Cardiac fibroblast (primary cell): ENCODE measurements at places on chromosomes 4 and X.
A peak's percentile ranks its signal among the peaks of the same experiment; 100 is the strongest.

DNA sequence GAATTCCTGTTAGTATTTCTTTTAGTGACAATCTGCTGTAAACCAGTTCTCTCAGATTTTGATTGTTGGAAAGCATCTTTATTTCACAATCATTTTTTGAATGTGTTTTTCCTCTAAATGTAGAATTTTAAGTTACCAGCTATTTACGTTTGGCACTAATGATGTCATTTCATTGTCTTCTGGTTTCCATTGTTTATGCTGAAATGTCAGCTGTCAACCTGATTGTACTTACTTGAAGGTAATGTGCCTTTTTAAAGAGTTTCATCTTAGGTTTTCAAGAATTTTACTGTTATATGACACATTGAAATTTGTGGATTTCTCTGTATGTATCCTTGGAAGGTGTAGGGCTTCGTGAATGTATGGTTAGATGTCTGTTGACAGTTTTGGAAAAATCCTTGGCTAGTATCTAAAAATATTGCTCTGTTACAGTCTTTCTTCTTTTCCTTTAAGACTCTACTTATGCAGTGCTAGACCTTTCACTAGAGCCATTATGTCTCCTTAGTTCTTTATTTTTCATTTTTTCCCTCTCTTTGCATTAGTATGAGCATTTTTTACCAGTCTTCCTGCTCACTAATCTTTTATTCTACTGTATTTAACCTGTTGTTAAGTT lies 30.4 kb downstream of the SMAD1 start:
- DNase-seq: peak; percentile 48

DNA sequence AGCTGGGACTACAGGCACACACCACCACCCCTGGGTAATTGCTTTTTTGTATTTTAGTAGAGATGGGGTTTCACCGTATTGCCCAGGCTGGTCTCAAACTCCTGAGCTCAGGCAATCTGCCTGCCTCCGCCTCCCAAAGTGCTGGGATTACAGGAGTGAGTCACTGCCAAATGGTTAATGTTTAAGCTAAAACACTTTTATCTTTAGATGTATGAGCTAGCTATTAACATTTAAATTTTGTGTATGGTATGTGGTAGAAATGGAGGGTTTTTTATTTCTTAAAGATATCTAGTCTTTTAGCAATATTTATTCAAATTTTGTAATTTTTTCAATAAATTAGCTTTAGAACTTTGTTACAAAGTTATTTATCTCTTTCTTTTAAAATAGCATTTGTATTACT lies 1659.8 kb upstream of the ADGRL3 start:
- no peak for DNase-seq

GRCh38 chr4:186021461-186022167 lies 47.3 kb upstream of the TLR3 start:
- DNase-seq: peak; percentile 77

GRCh38 chr4:98093662-98094061 lies 49.6 kb downstream of the STPG2 start:
- no peak for DNase-seq

DNA sequence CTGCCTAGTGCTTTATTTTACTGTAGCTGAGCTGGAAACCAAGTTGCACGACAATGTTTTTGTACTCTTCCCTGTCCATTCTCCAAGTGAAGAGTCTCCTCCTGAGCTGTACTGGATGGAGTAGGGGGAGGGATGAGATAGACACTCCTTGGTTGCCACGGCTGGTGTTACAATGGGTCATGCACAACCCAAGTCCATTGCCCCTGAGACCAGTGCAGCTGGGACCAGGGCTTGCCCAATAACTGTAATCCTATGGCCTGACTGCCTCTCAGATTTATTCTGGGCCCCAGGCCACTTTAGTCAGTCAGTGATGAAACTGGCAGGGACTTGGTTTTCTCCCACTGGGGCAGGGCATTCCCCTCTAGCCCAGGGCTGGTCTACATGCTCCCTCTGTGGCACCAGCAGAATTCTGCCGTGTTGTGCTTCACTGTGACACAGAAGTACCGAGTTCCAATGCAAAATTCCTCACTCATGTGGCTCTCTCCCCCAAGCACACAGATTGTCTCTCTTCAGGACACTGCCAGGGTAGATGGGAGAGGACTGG lies 203.3 kb upstream of the PCDH18 start:
- DNase-seq: peak; percentile 6

- no peak for DNase-seq
These were observed 79.5 kb downstream of the CLNK start for GRCh38 chr4:10605031-10605430.

GRCh38 chr4:129622566-129622965 lies 526.6 kb downstream of the C4orf33 start:
- no peak for DNase-seq

DNA sequence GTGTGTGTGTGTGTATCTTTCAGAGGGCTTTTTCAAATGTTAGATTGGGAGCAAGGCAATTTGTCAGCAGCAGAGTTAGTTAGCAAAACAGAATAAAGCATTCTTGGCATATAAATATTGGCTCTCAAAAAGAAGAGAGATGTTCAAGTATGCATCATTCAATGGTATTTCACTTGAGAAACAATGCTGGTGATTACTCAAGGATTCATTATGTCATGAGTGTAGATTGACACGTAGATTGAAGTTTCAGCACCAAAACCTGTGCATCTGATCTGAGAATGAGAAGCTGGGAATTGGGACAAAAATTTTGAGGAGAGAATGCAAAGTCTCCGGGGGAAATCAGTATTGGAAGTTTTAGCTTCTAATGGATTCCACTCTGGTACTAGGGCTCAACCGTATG lies 241.4 kb downstream of the FRMPD4 start:
- DNase-seq: peak; percentile 35

GRCh38 chr4:13917015-13917414 lies 289.5 kb upstream of the BOD1L1 start:
- DNase-seq: peak; percentile 88

DNA sequence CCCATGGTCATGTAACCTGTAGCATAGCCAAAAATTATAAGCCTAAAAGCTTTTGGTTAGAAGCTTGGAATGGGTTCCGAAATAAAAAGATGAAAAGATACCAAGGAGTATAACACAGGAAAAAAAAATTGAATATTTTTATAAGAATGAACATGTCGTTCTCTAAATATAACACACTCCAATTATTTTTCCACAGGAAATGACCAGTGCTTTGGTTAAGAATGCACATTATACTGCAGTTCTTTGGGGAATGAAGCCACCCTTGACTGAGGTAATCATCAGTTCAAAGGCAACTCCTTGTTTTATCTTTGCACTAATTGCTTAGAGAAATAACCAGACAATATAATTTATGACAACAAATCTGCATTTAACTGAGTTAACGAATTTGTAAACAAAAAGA lies 6.6 kb upstream of the GASK1B start:
- no peak for DNase-seq

DNA sequence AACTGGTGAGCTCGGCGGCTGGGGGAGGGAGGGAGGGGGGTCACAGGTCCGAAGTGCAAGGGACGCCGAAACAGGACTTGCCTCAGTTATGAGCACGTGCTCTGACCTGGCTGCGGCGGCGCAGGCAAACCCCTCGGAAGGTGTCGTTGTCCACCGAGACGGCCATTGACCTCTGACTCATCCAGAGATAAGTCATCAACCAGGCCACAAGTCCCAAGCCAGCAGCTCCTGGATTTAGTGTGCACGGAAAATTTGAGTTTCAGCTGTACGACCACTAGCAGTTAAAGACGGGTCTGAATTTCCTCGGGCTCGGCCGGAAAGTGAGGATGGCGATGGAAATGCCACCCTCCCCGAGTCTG lies 674 bp downstream of the SH3D19 start:
- DNase-seq: peak; percentile 67

DNA sequence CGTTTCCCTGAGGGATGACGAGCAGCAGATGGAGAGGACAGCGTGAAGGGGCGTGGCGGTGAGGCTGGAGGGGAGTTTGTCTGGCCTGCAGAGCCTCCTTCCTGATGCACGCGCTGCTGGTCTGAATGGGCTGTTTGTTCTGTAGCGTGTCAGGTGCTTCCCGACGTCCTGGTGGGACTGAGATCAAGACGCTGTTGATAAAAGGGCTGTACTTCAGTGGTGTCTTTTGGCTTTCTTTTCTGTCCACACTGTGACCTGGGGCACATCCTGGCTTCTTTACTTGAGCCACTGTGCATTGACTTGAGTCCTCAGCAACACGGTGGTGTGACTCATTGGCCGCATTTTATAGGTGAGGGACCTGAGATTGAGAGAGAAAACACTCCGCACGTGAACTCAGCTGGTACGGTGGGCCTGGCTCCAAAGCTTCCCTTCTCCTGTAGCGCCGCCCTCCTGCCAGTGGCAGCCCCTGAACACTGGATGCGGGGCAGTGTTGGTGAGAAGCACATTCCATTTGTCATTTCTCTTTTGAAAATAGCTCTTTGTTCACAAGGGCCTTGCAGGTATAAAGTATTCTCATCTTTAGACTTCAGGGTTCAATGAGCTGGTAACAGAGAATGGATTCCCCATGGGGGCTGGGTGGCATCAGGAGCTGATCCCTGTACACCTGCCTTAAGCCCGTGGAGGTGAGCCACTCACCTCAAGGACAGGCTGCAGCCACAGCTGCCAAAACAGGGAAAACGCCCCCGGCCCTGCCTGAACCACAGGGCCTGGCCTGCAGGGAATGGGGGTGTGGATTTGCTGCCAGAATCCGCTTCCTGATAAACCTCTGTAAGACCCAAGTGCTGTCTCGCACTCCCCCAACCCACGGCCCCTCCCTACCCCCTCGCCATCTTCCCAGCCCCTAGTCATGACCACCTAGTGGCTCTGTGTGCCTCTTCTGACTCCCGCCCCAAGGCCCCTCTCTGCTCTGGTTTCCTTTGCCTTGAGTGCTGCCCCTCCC lies 29.2 kb downstream of the NSG1 start:
- DNase-seq: no peak

GRCh38 chr4:4492161-4492847 lies 49.5 kb downstream of the STX18 start:
- DNase-seq: peak; percentile 38

- DNase-seq: peak; percentile 47
These were observed 6.1 kb downstream of the ENOX2 start for GRCh38 chrX:130896802-130897501.

GRCh38 chrX:14934423-14934822 lies 61.2 kb downstream of the MOSPD2 start:
- peak; percentile 18 for DNase-seq

DNA sequence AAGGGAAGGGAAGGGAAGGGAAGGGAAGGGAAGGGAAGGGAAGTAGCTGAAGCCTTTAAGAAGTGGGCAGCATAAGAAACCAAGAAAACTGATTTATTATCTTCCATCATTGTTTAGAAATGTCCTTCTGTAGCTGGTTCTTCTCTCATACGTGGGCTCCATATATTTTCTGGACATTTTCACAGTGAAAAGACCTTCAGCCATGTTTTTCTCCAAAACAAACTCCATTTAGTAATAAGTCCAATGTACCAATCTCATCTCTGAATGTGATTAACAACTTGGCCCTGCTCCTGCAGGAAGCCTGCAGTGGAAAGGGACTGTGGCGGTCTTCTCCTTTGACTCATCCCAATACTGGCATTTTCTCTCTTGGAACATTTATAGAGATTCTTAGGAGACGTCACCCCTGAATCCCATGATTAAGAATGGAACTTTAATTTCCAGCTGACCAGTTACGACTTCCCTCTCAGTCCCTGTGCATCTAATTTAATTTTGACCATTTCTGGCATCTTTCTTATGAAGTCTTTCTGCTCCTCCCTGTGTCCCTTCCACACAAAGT lies 96.6 kb upstream of the GUCY1A1 start:
- peak; percentile 22 for DNase-seq

DNA sequence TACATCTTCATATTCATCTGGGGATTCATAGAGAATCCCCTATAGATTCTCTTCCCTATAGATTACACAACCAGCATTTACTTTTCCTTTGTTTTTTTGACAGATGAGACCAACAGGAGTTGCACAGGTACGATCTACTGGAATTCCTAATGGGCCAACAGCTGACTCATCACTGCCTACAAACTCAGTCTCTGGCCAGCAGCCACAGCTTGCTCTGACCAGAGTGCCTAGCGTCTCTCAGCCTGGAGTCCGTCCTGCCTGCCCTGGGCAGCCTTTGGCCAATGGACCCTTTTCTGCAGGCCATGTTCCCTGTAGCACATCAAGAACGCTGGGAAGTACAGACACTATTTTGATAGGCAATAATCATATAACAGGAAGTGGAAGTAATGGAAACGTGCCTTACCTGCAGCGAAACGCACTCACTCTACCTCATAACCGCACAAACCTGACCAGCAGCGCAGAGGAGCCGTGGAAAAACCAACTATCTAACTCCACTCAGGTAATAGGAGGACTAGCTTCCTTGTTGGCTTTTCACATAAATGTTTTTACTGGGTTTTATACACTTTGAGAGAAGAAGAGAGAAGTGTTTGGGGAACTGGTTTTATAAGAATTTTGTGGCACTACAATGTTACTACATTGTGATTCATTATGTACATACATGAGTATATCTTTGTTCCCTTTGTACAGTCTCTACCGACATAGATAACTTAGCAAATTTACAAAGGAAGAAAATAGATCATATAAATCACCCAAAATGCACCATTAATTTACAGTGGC lies 137.2 kb downstream of the DIPK2B start:
- no peak for DNase-seq

DNA sequence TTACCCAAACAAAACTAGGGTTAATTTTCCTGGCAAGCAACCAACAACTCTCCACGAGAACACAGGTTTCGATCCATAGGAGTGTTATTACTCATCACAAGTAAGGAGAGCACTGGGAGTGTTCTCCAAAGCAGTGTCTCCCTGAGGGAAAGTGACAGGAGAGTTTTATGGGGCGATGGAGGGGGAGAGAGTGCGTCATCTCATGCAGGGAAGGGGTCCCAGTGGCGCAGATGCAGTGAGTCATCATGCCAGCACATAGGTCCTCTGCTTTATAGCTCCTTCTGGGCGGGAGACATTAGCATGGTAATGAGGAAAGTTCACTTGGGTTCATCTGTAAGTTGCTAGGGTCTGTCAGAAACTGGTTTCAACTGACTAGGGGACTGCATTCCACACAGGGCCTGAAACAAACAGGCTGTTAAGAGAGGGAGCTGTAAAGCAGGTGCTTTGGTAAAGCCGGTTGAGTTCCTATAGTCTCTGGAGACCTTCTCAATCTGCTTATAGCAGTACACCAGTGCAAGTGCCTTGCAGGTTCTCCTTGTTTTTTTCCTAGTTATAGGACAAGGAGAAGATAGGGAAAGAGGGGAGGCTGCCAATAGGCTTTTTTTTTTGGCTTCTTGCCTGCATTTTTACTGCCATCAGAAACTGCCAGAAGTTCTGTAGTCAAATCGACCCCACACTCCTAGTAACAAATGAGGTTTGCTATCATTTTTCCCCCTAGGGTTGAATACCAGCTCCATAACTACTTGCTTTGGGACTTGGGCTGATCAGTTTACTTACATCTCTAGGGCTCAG lies 12.8 kb upstream of the BOD1L1 start:
- peak; percentile 31 for DNase-seq

GRCh38 chrX:19840899-19841648 lies 46.3 kb downstream of the SH3KBP1 start:
- no peak for DNase-seq

DNA sequence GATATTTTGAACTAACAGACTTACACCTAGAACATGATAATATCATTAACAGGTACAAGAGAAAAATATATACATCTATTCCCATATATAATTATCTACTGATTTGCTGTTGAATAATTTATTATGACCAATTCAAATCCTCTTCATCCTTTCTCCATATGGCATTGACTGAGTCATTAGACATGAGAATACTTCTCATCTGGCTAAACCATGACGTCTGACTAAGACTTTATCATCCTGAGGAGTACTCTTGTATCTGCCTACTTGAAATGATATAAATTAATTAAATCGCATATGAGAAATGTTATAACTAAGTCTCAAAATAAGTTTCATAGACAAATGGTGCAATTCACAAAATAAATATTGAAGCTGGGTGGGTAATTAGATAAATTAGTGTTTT lies 67.4 kb downstream of the EMCN start:
- no peak for DNase-seq

- no peak for DNase-seq
These were observed 147.9 kb downstream of the FBXO8 start for GRCh38 chr4:174135530-174135929.
